GM12891 (cell line): ENCODE measurements at places on chromosomes 11 and 22.

- DNase-seq, result no peak
Measured at GRCh38 chr22:35561796-35562526, 21.3 kb downstream of the RASD2 start.

- no peak for DNase-seq
Measured at GRCh38 chr11:17405232-17406005, 17.0 kb upstream of the KCNJ11 start.

DNA sequence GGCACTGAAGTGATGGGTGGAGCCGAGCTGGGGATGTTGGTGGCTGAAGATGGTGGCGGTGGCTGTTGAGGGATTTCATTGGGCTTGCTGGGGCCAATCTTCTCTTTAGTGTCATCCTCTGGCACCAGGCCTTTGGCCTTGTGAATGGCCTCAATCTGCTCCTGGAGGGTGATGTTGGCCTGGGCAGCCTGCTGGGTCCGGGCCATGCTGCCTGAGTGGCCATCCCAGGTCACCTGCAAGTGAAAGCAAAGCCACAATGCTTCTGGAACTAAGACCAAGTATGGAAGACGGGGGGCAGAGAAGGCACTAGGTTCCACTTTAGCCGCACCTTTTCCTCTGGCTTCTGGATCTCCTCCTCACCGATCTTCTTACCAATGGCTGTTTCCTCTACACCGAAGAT lies 12.1 kb upstream of the TBC1D10A start:
- DNase-seq, result no peak

- no peak for DNase-seq
Measured at GRCh38 chr11:120079750-120080610, 57.9 kb downstream of the TRIM29 start.

- DNase-seq, result peak; percentile 45
Measured at GRCh38 chr22:35540595-35541253, at the start of gene RASD2. TSS of gene RASD2 (plus strand) at chr22:35540831. CDS start at chr22:35546810, 5,979 bp downstream.

DNA sequence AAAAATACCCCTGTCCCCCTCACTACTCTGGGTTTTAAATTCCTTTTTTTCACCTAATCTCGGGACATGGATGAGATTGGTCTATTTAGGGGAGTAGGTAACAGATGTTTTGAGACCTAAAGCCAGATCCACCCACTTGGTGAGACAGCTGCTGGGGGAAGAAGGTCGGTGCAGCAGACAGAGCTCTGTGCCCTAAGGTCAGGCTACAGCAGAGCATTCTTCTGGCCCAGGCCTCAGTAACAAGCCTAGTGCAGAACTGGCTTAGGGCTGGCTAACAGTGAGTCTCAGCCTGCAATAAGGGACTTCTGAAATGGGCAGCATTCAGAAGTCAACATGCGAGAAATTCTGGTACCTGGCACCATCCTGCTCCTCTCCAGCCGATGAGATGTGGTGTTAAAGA lies 444.9 kb upstream of the KIRREL3 start:
- no peak for DNase-seq

GRCh38 chr22:49011379-49011768 lies 816.3 kb downstream of the BRD1 start:
- no peak for DNase-seq

DNA sequence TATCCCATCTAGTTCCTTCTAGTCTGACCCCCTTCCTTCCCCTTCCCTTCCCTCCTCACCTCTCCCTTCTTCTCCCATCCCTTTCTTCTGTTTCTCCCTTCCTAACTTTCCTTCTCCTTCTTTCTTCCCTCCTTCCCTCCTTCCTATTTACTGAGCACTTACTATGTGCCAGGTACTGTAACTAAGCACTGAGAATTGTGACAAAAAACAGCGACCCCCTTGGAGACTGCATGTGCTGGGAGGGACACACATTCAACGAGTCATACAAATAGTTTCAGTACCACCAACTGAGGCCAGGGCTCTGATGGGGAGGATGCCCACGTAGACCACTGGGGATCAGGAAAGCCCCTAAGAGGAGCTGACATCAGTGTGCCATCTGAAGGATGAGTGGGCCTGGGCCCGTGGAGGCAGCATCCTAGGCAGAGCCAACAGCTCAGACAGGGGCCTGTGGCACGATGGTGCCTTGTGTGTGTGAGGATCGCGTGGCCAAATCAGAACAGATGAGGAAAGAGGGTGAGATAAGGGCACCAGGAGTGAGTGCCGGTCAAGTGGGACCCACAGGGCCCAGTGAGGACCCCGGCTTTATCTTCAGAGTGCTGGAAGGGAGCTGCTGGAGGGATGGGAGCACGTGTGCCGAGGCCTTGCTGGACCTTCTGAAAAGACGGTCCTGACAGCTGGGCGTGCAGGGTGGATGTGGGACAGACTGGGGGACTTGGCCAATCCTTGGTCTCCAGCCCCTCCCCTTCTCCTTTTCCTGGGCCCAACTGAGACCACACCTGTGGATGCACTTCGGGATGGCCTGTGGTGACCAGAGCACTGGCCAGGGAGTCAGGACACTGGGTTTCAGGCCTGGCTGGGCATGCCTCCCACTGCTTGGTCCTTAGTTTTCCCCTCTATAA lies 38.4 kb upstream of the CRYBB3 start:
- no peak for DNase-seq

DNA sequence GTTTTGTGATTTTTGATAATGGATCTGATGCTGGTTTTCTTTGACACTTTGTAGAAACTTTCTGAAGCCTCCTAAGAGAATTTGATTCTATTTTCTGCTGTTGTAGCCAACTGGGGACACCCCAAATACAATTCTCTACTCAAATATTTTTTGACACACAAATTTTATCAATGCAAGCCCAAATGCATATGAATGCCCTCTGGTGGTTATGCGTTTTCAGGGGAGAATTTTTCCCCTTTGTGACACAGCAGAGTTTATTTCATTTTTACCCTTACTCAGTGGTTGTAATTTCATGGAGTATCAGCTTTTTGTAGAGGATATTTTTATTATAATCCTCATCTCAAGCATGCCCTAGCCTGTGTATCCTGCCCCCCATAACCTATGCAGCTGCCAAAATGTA lies 44.7 kb upstream of the MTMR2 start:
- no peak for DNase-seq

DNA sequence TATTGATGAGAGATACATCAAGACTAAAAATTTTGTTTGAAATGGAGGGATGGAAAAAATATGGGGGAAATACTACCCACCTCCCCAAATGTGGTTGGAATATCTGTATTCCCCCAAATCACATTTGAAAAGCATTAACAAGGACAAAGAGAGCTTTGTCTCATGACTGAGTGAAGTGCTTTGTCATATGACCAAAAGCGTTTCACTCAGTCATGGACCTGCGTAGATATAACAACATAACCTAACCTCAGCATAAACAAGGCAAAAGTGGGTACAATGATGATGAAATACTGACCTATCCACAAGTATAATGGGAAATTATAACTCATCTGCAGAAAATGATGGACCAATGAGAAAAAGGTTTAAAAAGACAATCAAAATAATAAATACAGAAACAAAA lies 418.3 kb downstream of the TBC1D22A start:
- no peak for DNase-seq

- no peak for DNase-seq
Measured at GRCh38 chr11:84250834-84251613, 964.9 kb upstream of the CCDC90B start.

DNA sequence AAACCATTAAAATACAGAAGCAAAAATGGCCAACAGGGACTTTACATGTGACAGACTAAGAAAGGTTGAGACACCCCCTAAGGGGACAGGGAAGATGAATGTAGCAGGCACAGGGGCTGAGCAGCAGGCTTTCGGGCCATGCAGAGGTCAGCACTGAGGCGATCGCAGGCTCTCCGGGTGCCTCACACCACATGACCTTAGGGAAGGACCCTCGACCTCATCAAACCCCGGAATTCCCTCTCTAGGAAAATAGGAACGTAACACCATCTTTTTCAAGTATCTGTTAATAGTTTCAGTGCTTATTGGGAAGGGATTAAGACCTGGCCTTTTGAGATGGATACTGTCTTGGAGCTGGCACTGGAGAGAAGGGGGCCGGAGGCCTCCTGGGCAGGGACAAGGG lies 27.4 kb downstream of the OPCML start:
- no peak for DNase-seq

DNA sequence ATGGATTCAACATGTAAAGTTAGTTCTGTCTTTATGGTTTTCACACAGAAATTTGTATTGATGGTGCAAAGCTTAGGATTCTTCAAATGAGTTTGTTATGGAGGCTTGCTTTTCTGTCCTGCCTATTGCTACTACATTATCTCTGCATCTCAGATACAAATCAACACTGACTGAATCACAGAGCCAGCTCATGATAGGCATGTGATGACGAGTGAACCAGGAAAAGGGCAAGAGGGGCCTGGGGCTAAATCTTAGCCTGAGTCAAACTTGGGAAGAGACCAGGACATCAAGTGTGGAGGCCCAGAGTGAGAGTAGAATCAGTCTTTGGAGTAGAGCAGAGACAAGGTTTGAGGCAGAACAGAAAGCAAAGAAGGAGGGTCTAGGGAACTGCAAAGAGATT lies 107.1 kb upstream of the CD44 start:
- no peak for DNase-seq

- DNase-seq, result no peak
Measured at GRCh38 chr11:109552376-109552775, 130.4 kb downstream of the C11orf87 start.

- no peak for DNase-seq
Measured at GRCh38 chr22:48849219-48849912, 978.3 kb downstream of the BRD1 start.

GRCh38 chr11:9077164-9077563 lies 14.2 kb downstream of the SCUBE2 start:
- DNase-seq, result no peak

- DNase-seq, result no peak
Measured at GRCh38 chr11:122803306-122803705, 35.0 kb upstream of the CRTAM start.
